Mesothelial cell of epicardium (in vitro differentiated cells): ENCODE measurements at places on chromosomes 3 and 15.
A peak's percentile ranks its signal among the peaks of the same experiment; 100 is the strongest.

DNA sequence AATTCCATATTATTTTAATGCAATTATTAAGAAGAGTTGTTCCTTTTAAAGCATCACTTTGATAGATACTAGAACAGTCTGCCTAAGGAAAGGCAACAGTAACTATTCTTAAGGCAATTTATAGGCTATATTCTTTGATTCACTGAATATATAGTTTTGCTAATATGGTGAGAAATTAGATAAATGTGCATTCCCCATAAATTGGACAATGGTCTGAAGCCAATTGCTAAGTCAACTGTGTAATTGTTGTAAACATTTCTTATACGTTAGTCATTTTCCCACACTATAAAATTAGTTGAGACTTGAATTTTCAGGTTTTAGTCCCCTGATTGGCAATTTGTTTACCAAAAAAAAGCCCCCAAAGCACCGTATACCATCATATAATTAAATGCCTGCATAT is 263.0 kb upstream of the NECTIN3 start:
- no peak for DNase-seq

GRCh38 chr15:58078591-58078990 is 13.1 kb upstream of the ALDH1A2 start:
- DNase-seq = no peak

GRCh38 chr15:77710637-77711036 is 77.9 kb upstream of the LINGO1 start:
- no peak for DNase-seq

DNA sequence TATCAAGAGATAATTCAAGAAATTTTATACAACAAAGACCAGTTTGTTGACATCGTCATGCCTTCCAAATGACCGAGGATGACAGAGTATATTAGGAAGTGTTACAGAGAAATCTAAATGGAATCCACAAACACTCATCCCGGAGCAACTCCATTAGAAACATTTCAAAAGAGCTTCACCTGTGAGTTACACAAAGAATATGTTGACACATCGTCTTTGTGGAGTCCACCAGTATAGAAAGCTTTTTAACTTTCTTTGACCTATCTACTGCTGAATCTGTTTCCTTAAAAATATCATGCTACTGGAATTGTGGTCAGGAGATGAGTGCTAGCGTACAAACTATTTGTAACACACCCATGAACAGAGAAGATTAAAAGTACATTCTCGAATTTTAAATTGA is 130.4 kb downstream of the SUCLG2 start:
- no peak for DNase-seq

DNA sequence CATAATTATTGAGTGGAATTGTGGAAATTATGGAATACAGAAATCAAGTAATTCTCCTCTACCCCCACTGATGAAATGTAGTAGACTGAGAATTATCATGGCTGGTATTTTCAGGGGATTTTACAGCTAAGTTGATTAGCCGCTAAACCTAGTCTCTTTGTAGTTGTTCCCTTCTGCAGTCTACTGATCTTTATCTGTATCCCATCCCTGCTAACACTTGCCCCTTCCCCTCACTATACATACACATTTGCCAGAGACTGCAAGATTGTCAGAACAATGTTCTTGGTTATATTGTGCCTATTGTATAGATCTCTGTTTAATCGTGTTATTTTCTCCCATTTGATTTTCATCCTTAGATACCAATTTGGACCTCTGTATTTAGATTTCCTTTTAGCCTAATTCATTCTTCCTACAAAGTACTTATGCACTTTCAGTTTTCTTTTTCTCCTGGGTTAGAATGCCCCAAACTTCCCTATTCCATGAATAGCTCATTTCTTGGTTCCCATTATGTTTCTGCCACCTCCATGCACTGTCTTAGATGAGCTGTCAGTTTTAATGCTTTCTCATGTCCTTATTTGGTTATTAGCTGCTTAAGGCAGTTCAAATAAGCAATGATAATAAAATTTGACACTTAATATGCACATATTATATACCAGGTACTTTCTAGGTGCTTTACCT is 86.9 kb downstream of the CDIN1 start:
- DNase-seq = no peak

GRCh38 chr3:172449466-172450149 is 1.4 kb upstream of the GHSR start:
- peak; percentile 45 for DNase-seq

DNA sequence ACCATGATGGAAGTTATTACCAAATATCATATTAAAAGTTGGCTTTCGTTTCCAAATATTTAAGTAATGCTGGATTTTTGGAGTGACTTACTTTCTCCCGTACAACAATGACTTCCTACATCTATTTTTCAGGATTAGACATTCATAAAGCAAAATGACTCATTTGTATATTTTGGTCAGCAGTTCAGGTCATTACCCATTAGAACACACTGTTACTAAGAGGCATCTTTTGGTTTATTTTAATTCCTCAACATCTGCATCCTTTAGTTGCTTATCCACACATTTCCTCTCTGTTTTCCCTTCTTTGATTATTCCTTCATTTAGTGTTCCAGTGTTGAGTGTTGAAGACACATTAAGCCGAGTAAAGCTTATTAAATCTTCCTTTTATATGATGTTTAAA is 348.2 kb downstream of the NAALADL2 start:
- no peak for DNase-seq

- no peak for DNase-seq
Measured at GRCh38 chr3:56351537-56351936, 116.7 kb downstream of the ERC2 start.

- no peak for DNase-seq
Measured at GRCh38 chr3:82410366-82410765, 648.9 kb upstream of the GBE1 start.

- DNase-seq = peak; percentile 70
Measured at GRCh38 chr3:3799173-3800079, at the start of gene LRRN1. LRRN1 (plus strand) TSS chr3:3799431; CDS start chr3:3844642, 45,211 bp downstream.

- no peak for DNase-seq
Measured at GRCh38 chr3:173066044-173067004, 74.7 kb downstream of the SPATA16 start.

DNA sequence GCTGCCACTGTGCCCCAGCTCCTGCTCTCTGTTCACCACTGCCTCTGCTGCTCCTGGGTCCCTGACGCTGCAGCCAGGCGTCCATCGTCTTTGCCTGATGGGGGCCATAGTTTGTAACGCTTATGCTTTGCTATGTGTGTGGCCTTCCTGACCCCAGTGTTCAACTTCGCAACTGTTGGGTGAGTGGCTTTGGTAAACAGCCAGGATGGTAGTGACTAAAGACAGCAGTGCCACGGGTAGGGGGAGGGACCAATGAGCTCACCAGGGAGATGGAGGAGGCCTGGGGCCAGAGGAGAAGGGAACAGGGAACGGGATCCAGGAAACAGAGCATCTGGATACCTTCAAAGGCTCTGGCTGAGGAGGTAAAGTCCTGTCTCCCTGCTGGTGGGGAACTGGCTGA is 75.9 kb upstream of the ALDH1L1 start:
- DNase-seq = no peak

DNA sequence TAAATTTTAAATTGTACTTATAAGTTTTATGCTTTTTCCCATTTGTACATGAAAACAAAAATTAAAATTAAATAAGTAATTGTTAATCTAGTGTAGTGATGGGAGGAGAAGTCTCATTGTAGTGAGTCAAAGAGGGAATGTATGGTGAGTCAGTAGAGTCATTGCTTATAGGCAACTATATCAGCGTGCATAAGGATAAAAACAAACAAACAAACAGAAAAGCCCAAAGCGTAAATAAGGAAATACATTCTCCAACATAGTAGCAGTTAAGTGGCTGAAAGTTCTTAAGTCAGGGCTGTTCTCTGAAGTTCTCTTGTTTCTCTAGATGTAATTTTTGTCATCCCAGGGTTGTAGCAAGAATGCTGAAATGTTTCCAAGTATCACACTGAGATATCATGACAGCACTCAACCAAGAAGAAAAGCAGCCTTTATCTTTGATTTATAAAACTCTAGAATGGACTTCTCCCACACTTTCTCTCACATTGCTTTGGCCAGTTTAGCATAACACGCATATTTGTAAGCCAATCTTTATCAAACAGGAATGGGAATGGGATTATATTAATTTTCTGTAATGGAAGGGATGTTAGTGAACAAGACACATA is 184.1 kb upstream of the TP63 start:
- no peak for DNase-seq

GRCh38 chr3:167691366-167691765 is 37.6 kb upstream of the WDR49 start:
- no peak for DNase-seq

DNA sequence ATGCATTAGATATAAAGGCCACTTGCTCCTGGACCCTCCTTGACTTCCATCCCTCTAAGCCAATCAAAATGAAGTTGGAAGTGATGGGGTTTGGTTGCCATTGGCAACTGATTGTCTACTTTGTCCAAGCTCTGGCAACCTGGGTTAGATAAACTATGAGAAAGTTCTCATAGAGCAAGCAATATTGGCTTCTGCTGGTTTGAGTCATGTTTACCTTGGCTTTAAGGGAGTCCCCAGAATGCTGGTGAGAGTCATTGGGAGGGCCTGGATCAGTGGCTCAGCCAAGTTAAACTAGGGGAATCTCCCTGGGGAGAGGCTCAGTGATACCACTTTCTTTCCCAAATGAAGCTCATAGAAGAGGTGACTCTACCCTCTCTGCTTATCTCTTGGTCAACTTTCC is 176.3 kb upstream of the ROPN1 start:
- no peak for DNase-seq

DNA sequence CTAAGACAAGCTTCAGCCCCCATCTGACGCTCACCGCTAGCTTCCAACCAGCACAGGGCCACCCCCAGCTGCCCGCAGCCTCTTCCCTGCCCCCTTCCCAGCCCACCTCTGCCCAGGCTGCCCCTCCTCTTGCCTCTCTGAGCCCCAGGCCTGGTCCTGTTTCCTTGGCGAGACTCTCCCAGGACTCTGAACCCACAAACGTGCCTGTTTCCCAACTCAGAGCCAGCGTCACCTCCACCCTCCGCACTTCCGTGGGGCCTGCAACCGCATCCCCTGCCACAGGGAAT is 35.0 kb downstream of the ZXDC start:
- DNase-seq = no peak

DNA sequence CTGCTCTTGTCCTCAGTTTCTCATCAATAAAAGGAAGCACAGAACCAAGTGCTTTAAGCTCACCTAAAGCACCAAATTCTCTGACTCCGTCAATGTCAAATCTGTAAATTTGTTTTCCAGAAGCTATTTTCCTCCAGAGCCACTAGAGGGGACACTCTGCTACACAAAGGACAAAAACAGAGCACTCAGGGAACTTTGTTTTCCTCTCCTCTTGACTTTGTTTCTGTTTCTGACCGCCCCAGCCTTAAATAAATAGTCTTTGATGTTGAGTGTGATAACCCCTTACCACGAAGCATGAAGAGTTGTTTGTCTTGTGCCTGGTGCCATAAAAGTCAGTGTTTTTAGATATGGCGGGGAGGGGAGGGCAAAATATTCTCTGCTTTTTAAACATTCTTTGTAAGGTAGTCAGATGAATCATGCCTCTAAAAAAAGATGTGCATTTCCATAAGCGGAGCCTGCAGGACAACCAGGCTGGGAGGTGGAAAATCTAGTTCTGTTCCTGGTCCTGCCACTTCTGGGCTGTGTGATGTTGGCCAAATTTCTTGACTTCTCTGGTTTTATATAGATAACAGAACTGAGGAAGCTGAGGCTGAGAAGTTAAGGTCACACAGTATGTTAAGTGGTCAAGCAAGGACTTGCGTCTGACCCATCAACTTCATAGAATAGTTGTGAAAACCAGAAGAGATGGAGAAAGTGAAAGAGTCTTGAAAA is 7.3 kb upstream of the ZBTB38 start:
- DNase-seq = no peak

- DNase-seq = no peak
Measured at GRCh38 chr3:188559072-188559429, 405.1 kb downstream of the LPP start.

- DNase-seq = no peak
Measured at GRCh38 chr3:47863391-47864128, 60.6 kb downstream of the DHX30 start.

- no peak for DNase-seq
Measured at GRCh38 chr15:76377217-76377616, 40.6 kb downstream of the ISL2 start.

GRCh38 chr15:23572844-23573243 is 7.4 kb downstream of the MKRN3 start:
- DNase-seq = no peak

- no peak for DNase-seq
Measured at GRCh38 chr3:46413951-46414350, 6.9 kb downstream of the CCRL2 start.

GRCh38 chr3:69097407-69098086 is 12.8 kb downstream of the ARL6IP5 start:
- DNase-seq = no peak

- no peak for DNase-seq
Measured at GRCh38 chr15:96870580-96870979, 540.1 kb downstream of the NR2F2 start.

- no peak for DNase-seq
Measured at GRCh38 chr3:27244374-27244773, 124.8 kb downstream of the NEK10 start.

DNA sequence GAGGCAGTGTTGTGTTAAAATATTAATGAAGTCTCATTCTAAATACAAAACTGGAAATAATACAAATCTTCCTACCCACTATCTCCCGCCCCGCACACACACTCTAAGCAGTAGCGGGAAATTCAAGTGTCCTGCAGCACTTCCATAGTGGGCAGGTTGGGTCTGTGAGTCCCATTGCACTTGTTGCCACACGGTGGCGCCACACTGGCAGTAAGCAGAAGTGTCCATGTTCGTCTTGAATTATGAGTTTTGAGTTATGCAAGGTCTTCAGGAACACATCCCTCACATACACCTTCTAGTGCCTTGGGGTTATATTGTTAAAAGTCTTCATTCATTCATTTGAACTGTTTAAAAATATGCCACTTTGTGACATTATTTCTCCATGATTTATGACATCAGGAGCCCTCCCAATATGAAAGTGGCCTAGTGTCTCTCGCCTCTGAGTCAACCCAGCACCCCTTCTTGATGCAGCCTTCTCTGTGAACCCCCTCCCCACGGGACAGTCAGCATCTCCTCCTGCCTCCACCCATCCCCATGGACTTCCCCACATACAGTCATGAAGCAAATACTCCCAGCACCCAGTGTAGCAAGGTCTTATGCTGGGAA is 17.6 kb upstream of the CCDC174 start:
- DNase-seq = no peak

DNA sequence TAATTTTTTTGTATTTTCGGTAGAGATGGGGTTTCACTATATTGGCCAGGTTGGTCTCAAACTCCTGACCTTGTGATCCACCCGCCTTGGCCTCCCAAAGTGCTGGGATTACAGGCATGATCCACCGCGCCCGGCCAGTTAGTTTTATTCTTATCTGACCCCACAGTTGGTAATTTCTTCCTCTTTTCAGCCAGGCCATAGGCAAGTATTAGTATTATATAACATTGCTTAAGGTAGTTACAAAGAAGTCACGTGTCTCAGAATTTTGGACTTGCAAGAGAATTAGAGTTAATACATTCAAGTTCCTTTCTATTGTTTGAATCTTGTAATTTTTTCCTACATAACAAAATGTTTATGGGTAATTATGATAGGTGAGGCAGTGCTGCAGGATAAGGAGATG is 334.8 kb downstream of the LPP start:
- no peak for DNase-seq
